Heart left ventricle (tissue), 16 donors: ENCODE measurements at places on chromosomes 6 and 20. TPM values are rescaled to one million over a fixed set of nuclear protein-coding genes. Genes with fewer than 3 reads are reported as not detected.

The ANGPT4 gene
- 0.23 TPM for total RNA-seq

The DEFB124 gene
- not detected for total RNA-seq

The PLCB1 gene
- 12.1 TPM for total RNA-seq

The TMC2 gene
- total RNA-seq = not detected

The TBXT gene
- total RNA-seq = not detected

The MAP7 gene
- total RNA-seq = 2.8 TPM

The CYB5R4 gene
- total RNA-seq = 20.3 TPM

The BTNL2 gene
- total RNA-seq = not detected

The TFAP2B gene
- total RNA-seq = not detected

The SNPH gene
- total RNA-seq = 10.0 TPM

The FAM8A1 gene
- total RNA-seq = 17.5 TPM

The TDP2 gene
- total RNA-seq = 24.0 TPM

The MLN gene
- total RNA-seq = not detected

The NNAT gene
- total RNA-seq = 0.50 TPM

The TEAD3 gene
- 42.6 TPM for total RNA-seq

The GHRH gene
- not detected for total RNA-seq

The TSPO2 gene
- not detected for total RNA-seq

The PNPLA1 gene
- 0.41 TPM for total RNA-seq

The SLC22A7 gene
- 0.12 TPM for total RNA-seq

The PRDM13 gene
- total RNA-seq = not detected
